ENCODE measurements at places on chromosomes 7 and 10.

DNA sequence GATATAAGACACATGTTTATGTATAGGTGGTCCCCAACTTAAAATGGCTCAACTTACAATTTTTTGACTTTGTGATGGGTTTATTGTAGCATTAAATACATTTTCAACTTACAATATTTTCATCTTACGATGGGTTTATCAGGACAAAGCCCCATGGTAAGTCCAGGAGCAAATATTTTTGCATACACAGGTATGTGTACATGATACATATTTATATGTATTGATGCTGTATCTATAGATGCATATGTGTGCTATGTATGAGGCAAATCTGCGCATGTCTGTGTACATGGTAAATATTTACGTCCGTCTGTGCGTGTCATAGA is 664 bp upstream of the UBE3C start:
- DNase-seq = no peak

DNA sequence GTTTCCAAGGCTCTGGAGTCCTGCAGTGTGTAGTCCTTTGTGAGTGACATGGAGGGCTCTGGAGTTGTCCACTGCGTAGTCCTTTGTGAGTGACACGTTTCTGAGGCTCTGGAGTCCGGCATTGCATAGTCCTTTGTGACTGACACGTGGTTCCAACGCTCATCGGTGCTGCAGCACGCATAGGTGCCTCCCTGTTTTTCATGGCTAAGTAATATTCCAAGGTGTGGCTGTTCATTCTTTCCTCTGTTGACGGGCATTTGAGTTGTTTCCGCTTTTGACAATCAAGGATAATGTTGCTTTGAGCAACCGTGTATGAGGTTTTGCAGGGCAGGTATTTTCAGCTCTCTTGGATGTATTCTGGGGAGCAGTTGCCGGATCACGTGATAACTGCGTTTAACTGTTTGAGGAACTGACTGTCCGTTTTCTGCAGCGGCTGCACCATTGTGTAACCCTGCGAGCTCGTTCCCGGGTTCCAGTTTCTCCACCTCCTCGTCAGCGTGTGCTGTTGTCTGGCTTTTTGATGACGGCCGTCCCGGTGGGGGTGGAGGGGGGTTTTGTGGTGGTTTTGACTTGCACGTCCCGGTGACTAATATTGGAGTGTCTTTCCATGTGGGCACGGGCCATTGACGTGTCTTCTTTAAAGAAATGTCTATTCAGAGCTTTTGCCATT is 21.1 kb downstream of the FAM20C start:
- no peak for DNase-seq

GRCh38 chr10:119395280-119396007 is 147.1 kb downstream of the RGS10 start:
- no peak for DNase-seq

DNA sequence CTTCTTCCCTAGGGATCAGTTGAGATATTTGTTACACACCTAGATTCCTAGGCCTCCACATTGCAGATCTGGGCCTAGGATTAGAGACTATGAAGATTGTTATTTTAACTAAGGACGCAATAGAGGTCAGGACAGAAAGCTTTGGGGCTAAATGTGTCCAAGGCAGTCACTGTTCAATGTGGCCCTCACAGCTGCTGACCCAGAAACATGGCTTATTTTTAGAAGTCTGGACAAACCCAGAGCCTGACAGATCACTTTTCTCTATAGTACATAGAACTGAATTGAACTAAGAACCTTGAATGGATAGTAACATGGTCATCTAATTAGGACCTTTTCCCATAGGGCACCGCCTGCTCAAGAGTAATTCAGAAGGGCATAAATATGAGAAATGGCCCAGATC is 146.6 kb upstream of the AUTS2 start:
- no peak for DNase-seq

- DNase-seq = no peak
Measured at GRCh38 chr10:15718694-15719048, 1.1 kb downstream of the ITGA8 start.

- DNase-seq = no peak
Measured at GRCh38 chr10:50937230-50937907, 51.9 kb upstream of the A1CF start.

- no peak for DNase-seq
Measured at GRCh38 chr10:97969538-97970079, 60.8 kb downstream of the CRTAC1 start.

- DNase-seq = no peak
Measured at GRCh38 chr10:88138319-88138848, 275.0 kb downstream of the PTEN start.

- DNase-seq = no peak
Measured at GRCh38 chr7:91194841-91195240, 69.4 kb upstream of the FZD1 start.

DNA sequence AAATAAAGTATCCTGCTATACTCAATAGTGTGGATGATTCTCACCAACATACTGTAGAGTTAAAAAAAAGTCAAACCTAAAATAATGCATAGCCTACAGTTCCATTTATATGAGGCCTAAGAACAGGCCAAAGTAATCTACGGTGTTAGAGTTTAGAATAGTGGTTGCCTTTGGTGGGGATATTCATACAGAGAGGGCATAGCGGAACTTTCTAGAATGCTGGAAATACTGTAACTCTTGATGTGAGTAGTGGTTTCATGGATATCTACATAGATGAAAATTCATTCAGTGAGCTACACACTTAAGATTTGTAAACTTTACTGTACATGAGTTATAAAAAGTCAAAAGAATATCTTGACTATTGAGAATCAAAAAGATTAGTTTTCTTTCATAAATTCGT is 349.9 kb upstream of the NFE2L3 start:
- DNase-seq = no peak

- no peak for DNase-seq
Measured at GRCh38 chr7:112484671-112485167, 3.9 kb downstream of the LSMEM1 start.

GRCh38 chr7:106257752-106258151 is 27.0 kb downstream of the NAMPT start:
- no peak for DNase-seq

DNA sequence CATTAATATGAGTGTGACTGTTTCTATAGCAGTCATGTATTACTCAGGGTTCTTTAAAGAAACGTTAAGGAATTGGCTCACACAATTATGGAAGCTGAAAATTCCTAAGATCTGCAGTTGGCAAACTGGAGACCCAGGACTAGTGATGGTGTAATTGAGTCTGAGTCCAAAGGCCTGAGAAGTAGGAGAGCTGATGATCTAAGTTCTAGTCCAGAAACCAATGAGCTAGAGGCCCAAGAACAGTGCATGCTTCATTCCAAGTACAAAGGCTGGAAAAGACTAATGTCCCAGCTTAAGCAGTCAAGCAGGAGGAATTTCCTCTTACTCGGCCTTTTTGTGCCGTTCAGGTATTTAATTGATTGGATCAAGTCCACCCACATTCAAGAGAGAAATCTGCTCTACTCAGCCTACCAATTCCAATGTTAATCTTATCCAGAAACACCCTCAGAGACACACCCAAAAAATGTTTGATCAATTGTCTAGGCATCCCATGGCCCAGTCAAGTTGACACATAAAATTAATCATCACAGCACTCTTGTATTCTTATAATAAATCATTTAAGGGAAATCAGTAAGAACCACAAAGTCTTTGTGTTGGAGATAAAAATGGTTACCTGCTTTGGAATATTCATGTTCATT is 312.1 kb downstream of the PRKG1 start:
- DNase-seq = no peak

GRCh38 chr7:94206295-94206694 is 188.4 kb upstream of the COL1A2 start:
- no peak for DNase-seq
